ENCODE measurements at places on chromosomes 2 and 18.

- no peak for DNase-seq
These were observed 60.4 kb downstream of the BOD1L2 start for GRCh38 chr18:57207124-57207916.

- DNase-seq, result no peak
These were observed 427.3 kb upstream of the SMIM21 start for GRCh38 chr18:75854808-75855207.

- no peak for DNase-seq
These were observed 42.4 kb downstream of the MRPS5 start for GRCh38 chr2:95079199-95079683.

GRCh38 chr2:136133586-136133985, 15.6 kb upstream of the CXCR4 start:
- no peak for DNase-seq

GRCh38 chr2:17822445-17823117, 6.3 kb downstream of the MSGN1 start:
- DNase-seq, result no peak

- no peak for DNase-seq
These were observed 3.5 kb upstream of the C2orf74 start for GRCh38 chr2:61158356-61158955.

DNA sequence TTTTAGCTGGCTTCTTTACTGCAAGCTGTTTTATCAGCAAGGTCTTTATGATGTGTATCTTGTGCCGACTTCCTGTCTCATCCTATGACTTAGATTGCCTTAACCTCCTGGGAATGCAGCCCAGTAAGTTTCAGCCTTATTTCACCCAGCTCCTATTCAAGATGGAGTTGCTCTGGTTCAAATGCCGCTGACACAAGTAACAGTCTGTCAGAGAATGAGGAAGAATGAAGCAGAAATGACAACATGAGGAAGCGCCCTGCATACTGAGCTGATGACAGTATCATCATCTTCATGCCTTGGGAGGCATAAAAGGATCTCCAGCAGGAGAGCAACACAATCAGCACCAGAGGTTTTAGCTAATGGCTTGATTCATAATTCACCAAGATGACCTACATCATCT, 309.4 kb downstream of the NBAS start:
- no peak for DNase-seq

Data from stimulated activated CD4-positive, alpha-beta T cell treated with anti-CD3 and anti-CD28 coated beads, Interleukin-1b, Interleukin-23, amount 100 ng/mL, for 24 hours (primary cell).